Smooth muscle cell of the brain vasculature (primary cell): ENCODE measurements at places on chromosomes 6 and 20.
A peak's percentile ranks its signal among the peaks of the same experiment; 100 is the strongest.

GRCh38 chr6:103505155-103505518, 1354.6 kb downstream of the HACE1 start:
- no peak for DNase-seq

DNA sequence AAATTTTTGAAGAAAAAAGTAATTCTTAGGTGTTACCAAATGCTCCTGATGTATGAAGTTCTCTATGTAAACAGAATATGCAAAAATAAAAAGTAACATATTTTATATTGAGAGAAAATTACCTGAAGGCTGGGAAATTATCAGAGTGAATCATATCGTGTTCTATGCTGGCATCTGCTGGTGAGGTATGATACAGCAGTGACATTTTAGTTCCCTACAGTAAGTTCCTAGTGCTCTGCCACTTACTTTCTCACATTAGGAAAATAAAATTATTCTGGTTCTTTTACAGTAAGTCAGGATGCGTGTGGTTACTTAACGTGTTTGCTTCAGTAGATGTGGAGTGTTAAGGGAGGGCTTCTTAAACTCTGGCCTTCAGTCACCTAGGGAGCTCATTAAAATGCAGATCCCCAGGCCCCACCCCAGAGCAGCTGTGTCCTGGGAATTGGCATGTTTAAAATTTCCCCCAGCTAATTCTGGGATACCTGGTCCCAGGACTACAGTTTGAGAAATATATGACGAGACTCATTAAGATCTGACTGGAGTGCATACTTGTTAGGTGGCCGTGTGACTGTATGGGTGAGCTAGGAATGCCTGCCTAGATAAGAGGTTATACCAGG, 3.2 kb downstream of the ACTR5 start:
- DNase-seq = no peak

- DNase-seq = no peak
Measured at GRCh38 chr20:39259010-39259803, 297.1 kb downstream of the DHX35 start.

DNA sequence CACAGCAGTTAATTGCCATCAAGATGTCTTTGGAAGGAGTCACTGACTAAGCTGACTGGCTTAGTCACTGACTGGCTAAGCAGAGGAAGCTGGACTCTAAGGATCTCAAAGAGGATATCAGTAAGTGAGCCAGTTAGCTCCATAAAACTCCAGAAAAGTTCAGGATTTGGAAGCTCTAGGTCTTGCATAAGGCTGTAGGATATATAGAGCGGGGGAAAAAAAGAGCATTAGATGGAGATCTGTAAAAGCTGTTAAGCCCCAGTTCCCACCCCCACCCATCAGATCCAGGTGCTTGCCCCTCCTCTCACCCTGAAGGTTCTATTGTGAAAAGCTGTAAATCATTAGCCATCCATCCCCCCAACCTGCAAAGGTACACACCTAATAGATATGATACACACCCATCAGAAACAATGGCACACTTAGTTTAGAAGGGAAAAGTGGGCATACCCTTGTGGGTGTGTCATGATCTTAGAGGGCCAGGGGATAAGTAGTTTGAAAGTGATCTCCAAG, 32.2 kb downstream of the CARMIL1 start:
- no peak for DNase-seq

DNA sequence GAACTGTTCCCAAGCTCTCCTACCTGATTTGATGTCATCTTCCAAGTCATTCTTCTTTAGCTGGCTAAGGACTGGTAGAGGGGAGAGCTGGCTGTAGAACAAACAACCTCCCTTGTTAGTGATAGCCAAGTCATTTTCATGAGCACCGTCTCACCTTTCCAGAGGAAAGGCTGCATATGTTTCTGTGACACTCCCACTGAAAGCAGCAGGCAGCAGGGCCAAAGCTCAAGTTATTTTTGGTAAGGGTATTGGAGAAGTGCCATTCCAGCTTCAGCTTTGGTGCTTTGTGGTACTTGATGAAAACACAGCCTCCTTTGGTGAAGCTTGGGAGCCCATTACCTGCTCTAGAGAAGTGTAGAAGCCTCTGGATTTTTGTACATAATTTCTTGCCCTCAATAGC, 5.4 kb upstream of the DOK5 start:
- DNase-seq = no peak

DNA sequence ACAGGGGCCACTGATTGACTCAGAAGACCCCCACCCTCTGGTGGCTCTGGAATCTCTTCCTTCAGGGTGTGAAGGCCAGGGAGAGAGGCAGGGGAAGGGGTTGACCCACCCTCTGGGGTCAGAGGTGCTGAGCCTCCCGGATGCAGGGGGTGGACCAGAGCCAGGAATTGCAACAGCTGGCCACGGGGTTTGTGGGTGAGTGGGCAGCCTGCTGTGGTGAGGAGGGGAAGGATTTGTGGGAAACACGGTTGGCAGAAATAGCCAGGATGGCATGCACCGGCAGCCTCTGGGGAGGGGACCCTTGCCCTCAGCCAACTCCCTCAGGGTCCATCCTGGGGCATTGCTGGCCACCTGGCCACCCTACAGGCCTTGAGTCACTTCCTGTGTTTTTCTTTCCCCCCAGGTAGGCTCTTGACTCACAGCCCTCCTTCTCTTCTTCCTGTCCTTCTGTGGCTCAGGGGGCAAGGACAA, 92.8 kb downstream of the MRPL14 start:
- DNase-seq = no peak

GRCh38 chr6:83927470-83927869, 68.0 kb downstream of the CYB5R4 start:
- DNase-seq = no peak

DNA sequence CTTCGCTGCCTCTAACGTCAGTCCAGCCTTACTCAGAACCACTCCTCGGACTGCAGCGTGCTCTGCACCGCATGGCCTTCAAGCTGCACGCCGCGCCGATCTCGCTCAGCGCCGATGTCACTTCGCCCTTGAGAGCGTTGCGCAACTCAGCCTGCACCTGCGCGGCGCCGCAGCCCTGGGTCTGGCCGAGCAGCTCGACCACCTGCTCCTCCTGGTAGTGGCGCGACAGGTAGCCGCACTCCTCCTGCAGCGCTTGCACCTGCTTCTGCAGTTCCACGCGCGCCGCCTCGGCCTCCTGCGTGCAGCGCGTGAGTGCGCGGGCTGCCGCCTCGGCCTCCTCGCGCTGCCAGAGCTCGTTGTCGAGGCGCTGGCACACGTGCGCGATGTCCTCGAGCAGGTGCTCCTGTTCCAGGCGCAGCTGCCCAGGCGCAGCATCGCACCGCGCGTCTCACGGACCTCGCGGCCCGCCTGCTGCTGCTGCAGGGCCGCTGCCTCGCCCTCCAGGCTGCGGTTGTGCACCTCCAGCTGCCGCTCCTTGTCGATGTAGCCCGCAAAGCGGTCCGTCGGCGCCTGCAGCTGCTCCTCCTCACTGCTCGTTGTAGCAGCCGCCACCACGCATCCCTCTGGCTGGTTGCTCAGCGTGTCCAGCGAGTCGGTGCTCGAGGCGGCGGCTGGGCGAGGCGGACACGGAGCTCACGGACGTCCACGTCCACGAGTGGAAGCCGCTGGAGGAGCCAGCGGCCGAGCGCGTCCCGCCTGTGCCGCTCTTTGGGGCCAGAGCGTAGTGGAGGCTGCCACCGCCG, 380.6 kb upstream of the CHD6 start:
- DNase-seq = no peak

GRCh38 chr20:10669843-10670446, 3.9 kb downstream of the JAG1 start:
- no peak for DNase-seq

DNA sequence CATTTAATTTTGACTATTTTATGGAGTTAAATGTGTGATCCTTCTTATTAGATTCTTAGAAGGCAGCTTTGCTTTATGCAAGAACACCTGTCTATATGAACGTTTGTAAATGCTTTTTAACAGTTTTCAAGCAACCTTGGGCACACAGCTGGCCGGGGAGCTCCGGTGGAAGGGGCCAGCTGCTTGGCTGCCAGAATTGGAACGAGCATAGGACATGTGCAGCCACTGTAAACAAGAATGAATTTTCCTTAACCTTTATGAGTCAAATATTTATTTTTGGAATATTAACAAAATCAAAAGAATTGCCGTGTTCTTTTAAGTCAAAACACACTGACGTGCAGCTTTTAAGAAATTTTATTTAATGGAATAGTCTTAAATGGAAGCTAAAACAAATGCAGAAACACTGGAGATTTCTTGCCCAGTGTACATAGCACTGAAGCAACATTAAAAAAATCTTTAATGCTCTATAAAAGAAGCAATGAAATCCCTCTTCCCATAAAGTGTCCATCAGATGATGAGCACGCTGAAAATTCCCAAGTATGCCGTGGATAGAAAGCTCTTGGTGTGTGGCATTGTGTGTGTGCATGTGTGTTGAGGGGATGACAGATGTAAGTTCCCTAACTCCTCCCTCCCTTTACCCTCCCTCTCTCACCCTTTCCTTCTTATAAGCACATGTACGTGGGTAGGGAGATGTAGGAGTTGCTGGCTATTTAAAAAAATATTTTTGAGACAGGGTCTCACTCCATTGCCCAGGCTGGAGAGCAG, 208.9 kb upstream of the EXOC2 start:
- no peak for DNase-seq

DNA sequence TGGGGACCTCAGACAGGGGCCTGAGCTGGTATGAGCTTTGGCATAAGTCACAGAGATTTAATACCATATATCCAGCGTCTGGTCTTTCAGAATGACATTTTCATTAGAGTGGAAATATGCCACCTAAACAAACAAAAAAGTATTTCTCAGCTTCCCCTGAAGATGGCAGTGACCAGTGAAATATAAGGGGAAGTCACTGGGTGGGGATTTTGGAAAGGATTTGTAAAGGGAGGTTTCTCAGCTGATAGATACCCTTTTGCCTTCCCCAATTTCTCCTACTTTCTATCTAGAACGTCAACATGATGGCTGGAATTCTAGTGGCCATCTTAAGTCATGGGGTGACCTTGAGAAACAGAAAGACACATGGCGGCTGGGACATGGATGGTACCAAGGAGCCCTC, 137.7 kb upstream of the LRFN2 start:
- no peak for DNase-seq

- no peak for DNase-seq
Measured at GRCh38 chr6:20351534-20351933, 50.1 kb upstream of the E2F3 start.

DNA sequence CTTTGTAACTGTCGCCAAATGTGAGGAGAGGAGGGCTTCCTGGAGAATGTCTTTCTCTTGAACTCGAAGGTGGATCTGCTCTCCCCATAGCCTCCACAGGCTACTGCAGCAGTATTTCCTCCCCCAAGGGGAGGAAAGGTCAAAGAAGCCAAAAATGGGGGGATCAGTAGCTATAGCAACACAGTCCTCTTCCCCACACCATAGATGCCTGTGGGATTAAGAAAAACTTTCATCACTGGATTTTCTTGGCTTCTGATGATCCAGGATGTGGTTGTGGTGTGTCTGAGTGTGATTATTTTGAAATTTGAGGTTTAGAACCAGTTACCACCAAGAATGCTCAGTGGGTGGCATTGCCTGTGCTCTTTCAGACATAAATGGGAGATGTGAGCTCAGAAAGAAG, 140.1 kb upstream of the SPACA1 start:
- peak; percentile 29 for DNase-seq

DNA sequence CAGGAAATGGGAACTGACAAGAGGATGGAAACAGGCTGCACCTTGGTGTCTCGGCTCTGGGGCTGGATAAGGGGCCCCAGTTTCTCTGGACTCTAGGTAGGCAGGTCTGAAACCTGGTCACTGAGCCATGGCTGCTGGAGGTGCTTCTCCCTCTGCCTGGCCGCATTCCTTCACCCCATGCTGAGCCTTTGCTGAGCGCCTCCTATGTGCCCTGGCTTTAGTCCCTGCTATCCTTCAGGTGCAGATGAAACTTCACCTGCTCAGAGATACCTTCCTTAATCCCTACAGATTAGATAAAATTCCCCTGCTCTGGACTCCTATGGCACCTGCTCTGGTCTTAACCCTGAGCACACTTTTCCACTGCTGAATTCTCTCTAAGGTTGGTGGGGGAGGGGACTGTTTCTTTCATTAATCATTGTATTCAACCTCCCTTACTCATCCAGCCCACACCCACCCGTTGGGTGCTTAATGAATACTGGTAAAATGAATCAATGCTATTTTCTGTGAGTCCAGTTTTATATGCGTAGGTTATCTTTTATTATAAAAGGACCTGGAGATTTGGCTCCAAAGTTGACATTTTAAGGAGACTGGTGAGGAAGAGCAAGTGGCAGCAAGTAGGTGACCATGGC, 19.3 kb downstream of the MYLK4 start:
- no peak for DNase-seq

DNA sequence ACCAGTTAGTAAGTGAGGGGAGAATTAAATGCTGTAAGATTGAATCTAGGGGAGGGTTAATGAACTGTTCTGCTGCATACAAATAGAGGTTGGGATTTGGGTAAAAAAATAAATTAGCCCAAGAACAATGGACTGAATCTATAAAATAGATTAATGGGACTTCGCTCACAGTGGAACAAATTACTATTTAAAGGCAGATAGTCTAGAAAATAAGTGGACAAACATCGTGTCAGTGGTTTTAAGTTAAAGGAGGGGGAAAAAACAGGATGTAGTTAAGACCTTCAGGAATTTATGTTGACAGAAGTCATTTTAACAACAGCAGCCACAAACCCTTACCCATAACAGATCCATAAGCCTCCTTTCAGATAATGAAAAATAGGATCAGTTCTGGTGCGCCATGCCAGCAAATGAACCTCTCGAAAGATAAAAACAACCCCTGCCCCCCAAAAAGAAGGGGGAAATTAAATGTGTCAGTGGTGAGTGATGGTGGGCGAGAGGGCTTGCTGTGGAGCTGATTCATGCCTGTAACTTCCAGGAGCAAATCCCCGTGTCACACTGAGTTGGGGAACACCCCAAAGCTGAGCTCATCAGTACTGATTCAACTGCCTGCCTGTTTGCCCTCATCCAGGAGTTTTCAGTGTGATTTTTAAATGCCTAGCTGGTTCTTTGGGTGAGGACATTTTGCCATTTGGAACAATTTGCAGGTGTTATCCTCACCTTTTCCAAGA, 86.8 kb downstream of the PPP1R14C start:
- DNase-seq = no peak

DNA sequence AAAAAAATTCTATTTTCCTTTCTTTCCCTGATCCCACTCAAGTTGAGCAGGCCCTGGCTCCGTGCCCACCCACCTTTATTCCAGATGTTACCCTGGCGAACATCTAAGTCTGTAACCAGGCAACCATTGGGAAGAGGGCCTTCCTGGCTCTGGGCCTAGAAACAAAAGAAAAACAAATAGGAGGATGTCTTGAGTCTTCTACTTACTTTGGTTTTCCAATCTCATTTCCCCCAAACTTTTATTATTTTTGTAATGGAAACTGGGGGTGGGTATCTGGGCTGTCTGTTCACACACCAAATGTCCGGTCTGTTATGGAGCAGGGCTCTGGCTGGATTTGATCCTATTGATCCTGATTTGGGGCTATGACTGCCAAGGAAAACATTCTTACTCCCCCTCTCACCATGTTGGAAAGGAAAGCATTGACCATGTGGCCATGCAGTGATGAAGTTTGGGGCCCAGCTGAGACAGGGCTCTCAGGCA, 744.1 kb downstream of the DHX35 start:
- no peak for DNase-seq

DNA sequence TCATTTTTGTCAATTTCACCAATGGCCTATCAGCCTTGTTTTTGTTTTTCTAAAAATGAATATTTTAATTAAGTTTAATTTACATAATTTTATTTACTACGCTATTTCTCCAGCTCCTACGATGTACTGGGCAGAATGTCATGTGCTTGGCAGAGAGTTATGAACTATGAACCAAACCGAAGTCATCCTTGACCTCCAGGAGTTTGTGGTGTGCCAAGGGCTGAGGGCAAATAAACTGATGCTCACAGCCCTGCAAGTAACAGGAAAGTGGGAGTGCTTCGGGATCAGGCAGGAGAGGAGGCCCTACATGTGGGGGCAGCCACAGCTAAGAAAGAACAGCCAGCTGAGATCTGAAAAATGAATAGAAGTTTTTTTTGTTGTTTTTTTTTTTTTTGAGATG, 38.6 kb downstream of the ZNF217 start:
- no peak for DNase-seq
